ENCODE measurements at places on chromosomes 6 and 20.

DNA sequence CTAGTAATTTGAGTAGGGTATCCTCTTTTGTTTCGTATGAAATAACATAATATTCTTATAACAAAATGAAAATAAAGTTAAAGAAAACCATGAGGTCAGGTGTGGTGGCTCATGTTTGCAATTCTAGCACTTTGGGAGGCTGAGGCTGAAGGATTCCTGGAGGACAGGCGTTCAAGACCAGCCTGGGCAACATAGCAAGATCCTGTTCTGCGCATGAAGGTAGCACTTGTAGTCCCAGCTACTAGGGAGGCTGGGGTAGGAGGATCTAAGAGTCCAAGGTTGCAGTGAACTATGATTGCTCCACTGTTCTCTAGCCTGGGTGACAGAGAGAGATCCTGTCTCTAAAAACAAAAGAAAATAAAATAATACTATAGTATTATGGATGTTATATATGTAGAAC, 145.6 kb downstream of the PDSS2 start:
- no peak for DNase-seq

DNA sequence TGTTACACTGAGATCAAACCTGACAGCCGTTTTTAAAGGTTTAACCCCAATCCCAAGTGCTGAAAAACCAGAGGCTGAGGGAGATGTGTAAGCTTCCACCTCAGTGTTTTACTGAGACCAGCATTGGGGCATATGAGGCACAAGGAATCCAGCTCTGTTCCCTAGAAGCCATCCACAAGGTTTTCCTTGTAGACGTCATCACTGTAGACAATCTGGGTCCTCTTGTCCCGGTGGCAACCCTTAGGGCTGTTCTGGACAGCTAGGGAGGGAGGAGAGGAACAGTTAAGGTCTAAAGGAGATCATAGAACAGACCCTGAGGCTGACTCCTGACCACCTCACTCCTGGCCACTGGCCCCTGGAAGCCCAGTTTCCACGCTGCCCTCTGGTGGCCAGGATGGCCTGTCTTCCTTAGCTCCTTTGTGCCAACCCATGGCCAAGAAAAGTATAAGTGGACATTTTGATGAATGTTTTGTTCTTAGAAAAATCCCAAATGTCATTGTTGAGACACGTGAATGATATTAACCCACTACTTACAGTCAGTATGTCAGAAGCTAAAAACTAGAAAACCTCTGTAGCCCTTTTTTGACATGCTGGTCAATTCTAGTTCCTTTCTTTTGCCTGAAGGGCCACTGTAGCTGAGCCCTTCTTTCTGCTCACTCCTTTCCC, 6.4 kb downstream of the CFB start:
- DNase-seq, result no peak

DNA sequence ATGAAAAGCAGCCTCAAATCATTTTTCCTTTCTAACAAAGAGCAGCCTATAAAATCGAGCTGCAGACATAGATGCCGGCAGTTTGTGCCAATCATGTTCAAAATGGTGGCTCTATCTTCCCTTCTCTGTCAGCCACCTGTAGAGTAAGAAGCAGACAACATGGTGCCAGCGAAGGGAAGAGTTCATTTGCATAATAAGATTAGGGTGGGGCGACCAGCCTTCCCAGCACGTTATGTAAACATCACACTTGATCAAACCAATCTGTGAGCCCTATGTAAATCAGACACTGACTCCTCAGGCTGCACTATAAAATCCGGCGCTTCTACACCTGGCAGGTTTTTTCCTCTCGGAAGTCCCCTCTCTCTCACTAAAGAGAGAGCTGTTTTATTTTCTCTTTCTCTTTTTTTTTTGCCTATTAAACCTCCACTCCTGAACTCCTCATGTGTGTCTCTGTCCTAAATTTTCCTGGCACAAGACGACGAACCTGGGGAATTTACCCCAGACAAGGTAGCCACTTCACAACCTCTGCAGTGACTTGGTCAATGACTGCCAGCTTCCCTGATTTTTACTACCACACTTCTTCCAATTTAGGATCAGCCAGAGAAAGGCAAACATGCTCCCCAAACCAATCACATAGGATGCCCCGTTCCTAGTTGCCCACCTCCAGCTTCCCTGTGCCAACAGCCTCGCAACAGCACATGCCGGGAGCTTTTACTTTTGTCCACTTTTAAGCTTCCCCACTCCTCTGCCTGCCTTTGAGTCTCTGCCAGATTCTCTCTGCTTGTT, 12.9 kb downstream of the TPMT start:
- DNase-seq, result no peak

DNA sequence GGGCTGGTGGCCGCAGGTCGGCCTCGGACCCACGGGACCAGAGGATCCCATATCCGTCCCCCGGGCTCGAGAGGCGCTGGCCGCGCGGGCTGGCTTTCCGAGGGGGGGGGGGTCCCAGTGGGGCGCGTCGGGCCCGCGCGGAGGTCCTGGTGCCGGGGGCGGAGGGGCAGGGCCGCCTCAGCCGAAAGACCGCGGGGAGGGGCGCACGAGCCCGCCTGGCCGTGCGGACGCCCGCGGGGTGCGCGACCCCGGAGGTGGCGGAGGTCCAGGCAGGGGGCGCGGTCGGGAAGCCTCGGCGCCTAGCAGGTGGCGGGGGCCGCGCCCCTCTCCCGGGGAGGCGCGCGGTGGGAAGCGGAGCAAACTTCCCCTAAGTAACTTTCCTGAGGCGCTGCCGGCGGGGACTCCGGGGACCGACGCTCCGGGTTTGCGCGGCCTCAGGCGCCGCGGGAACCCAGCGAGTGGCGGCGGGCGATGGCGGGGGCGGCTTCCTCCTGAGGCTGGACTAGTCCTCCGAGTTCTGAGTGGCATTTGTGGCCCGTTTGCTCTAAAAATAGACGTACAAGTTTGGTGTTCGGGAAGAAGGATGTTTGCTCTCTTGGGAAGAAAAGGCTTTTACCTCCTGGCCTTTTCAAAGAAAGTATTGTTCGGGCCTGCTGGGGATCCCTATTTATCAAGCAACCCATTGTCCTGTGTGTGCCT, 26.5 kb upstream of the BTBD3 start:
- no peak for DNase-seq

DNA sequence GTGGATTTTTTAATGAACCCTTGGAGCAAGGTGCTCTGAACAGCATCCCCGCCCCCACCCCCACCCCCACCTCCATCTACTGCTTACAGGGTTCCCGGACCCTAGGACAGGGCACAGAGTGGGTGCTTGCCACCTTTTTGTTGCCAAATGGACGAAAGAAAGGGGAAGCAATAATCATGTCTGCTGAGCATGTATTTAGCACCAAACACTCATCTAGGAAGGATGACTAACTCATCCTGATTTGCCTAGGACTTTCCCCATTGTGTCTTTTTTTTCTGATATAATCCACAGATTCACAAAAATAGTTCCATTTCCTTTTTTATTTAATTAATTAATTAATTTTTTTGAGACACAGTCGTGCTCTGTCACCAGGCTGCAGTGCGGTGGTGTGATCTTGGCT, 1.2 kb upstream of the PLTP start:
- no peak for DNase-seq

GRCh38 chr20:19672498-19672897, 85.6 kb upstream of the RIN2 start:
- DNase-seq, result no peak

GRCh38 chr6:3022765-3023662, 23.3 kb downstream of the NQO2 start:
- no peak for DNase-seq

GRCh38 chr6:125524356-125524755, 222.6 kb upstream of the HDDC2 start:
- DNase-seq, result no peak

GRCh38 chr6:92415656-92416055, 1003.7 kb downstream of the EPHA7 start:
- DNase-seq, result no peak

GRCh38 chr6:160043784-160044183, 74.9 kb downstream of the IGF2R start:
- no peak for DNase-seq

GRCh38 chr6:29965563-29965872, 23.2 kb downstream of the HLA-A start:
- DNase-seq, result no peak

GRCh38 chr6:125102891-125103290, 50.7 kb upstream of the TPD52L1 start:
- peak; percentile 96 for DNase-seq

- no peak for DNase-seq
Measured at GRCh38 chr20:39909447-39909846, 779.6 kb downstream of the MAFB start.

DNA sequence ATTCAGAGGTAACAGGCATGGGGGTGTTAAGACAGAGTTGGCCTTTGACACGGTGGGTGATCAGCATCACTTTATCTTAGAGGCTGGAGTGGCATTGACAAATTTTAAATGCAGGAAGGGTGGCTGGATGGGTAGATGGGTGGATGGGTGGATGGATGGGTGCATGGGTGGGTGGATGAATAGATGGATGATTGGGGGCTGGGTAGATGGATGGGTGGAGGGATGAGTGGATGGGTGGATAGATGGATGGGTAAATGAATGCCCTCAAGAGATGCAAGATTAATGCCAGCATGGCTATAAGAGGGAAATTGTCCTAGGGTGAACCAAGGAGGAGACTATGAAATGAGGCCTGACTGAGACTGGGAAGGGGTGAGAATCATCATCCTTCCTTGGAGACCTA, 18.4 kb downstream of the ITPR3 start:
- DNase-seq, result no peak

GRCh38 chr6:13472976-13473767, 14.2 kb downstream of the GFOD1 start:
- DNase-seq, result no peak

GRCh38 chr6:158020272-158020711, 38.6 kb downstream of the SYNJ2 start:
- DNase-seq, result no peak

DNA sequence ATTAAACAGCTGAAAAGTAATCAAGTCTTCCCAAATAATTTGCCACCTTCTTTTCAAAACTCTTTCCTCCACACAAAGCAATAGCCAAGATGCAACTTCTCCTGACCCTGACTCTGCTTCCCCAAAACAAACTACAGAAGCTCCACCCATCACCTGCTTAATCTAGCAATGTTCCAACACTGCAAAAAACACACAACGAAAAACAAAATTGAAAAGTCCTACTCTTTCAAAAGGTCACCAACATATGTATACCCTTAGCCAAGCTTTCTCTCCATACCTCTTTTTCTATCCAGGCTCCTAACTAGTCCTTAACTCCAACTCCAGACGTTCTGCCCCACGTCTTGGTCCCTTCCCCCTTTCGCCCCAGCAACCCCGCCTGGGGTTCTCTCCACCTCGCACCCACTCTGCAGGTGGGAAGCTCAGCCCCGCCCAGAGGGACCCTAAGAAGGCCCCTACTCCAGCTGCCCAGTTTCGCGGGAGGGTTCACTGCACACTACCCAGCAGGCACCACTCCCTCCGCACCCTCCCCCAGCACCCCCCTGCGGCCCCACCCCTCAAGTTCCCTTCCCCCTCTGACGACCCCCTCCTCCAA, 717 bp downstream of the CSNK2A1 start:
- no peak for DNase-seq

DNA sequence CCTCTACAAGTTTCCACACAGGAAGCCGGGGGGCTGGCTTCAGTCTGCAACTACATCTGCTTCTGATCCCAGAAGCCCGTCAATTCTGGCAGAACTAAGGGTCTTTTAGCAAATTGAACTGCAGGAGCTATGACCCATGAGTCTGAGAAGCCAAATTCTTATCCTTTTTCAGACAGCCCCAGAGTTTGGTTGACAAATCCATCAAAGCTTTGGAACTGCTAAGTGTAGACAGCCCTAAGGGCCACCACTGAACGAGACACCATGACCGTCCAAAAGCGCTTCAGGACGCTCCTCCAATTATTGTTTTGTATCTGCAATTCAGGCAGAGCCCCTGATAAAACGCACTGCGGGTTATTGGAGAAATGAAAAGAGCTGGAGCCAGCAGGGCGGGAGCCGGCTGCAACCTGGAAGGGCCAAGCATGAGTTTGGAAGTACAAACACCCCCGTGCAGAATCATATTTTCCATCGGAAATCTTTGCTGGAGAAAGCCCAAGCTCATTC, 67.1 kb downstream of the GNAS-AS1 start:
- no peak for DNase-seq

DNA sequence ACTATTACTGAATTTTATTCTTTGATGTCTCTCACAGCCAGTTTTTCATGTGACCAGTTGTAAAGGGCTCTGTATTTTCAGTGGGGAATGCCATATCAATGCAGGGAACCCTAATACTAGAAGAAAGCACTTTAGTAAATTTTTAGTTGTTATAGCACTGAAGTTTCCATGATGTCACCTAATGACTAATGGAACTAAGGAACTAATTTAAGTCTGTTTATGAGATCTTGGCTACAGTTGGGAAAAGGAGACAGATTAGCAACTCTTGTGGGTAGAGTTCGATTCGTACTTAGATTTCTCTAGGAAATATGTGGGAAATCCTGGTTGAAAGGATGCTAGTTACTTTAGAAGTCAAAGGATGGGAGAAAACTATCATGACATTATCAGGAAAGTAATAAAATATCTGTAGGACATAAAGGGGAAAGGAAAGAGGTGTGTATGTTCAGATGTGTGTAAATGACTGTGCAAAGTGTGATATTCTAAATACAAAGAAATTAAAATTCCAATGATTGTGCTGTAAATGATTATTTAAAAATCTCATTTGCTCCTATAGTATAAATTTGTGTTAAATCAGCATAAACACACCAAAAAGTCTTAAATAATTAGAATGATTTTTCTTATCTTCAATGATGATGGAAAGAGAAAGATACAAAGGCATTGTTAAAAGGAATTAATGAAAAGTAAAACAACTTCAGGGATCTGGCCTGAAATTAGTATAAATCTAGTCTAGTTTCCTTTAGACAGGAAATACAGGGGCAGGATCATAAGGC, 103.4 kb downstream of the LRRC1 start:
- DNase-seq, result no peak

DNA sequence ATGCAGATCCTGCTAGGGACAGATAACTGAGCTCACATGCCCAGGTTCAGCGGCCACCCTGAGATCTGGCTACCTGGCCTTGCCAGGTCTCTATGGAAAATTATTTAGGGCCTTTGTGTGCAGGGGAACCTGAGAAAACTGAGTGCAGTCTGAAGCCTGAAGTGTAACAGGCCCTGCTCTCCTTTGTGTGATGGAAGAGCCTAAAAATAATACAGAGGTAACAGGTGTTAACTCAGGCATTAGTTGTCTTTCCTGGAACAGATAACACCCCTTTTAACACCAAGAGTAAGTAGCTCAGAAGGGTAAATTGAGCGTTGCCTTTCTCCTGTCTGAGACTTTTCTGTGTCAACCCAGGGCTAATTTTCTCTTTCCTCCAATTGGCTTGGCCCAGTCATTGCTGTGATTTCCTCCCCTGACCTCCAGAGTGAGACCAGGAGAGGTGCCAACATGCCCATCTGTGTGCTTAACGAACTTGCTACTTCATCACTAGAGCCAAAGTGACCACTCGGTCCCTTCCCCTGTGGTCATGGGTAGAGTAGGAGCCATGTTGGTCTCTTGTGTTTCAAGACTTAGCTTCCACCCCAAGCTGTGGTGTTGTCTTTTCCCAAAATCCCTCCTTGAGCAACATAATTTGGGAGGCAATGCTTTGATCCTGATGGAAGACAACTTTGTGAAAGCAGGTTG, 304.4 kb upstream of the JAG1 start:
- DNase-seq, result no peak

GRCh38 chr6:159751448-159751847, 10.4 kb upstream of the ACAT2 start:
- no peak for DNase-seq

- no peak for DNase-seq
Measured at GRCh38 chr6:111030008-111031007, 48.5 kb downstream of the RPF2 start.

- no peak for DNase-seq
Measured at GRCh38 chr6:140064366-140064765, 689.9 kb upstream of the CITED2 start.

Measured in AG04449 (cell line).